ENCODE measurements at places on chromosomes 5 and 9. TPM values are rescaled to one million over a fixed set of nuclear protein-coding genes. Genes with fewer than 3 reads are reported as not detected.
A peak's percentile ranks its signal among the peaks of the same experiment; 100 is the strongest.

CDH12 gene
- total RNA-seq, result not detected

STKLD1 gene
- 8.3 TPM for total RNA-seq

DIRAS2 gene
- 1.2 TPM for total RNA-seq

BTNL3 gene
- not detected for total RNA-seq

MARVELD2 gene
- 0.49 TPM for total RNA-seq

ARID3C gene
- total RNA-seq, result not detected

ORM1 gene
- total RNA-seq, result not detected

DNA sequence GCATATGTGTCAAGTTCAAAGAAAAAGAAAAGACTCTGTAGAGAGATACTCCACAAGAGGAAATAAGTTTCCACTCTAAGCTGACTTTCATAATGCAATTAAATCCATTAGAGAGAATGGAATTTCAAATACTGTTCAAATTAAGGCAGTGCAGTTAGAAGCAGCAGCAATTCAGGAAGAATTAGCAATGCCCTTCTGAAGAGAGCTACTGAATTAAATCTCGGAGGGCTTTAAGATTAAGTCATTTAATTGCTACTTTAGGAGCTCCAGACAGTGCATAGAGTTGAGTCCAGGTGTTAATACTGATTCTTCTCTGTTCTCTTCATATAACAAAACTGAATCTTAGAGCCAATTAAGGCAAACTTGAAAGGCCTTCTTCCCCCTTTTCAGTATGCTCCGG lies 8.5 kb downstream of the CDH12 start:
- H3K4me3 ChIP-seq, result no peak overlapping the region
- no peaks in the 10 kb centered on the region for H3K4me1 ChIP-seq
- H3K27ac ChIP-seq, result no peak overlapping the region
- no peaks in the 10 kb centered on the region for H3K27me3 ChIP-seq

- H3K4me3 ChIP-seq, result no peak overlapping the region
- DNase-seq, result no peak
- no peaks in the 10 kb centered on the region for H3K27me3 ChIP-seq
- no peak overlapping the region for H3K27ac ChIP-seq
- no peaks in the 10 kb centered on the region for H3K36me3 ChIP-seq
- no peaks in the 10 kb centered on the region for H3K4me1 ChIP-seq
Observed at GRCh38 chr5:110625376-110625999, 101.0 kb downstream of the TMEM232 start.

GRCh38 chr9:4984171-4984620 lies 876 bp upstream of the JAK2 start:
- H3K4me3 ChIP-seq, result peak overlapping the region; percentile 64
- H3K4me1 ChIP-seq, result peaks cover 48% of the 10 kb centered on the region
- H3K36me3 ChIP-seq, result no peaks in the 10 kb centered on the region
- H3K27me3 ChIP-seq, result no peaks in the 10 kb centered on the region
- no peak for DNase-seq

DNA sequence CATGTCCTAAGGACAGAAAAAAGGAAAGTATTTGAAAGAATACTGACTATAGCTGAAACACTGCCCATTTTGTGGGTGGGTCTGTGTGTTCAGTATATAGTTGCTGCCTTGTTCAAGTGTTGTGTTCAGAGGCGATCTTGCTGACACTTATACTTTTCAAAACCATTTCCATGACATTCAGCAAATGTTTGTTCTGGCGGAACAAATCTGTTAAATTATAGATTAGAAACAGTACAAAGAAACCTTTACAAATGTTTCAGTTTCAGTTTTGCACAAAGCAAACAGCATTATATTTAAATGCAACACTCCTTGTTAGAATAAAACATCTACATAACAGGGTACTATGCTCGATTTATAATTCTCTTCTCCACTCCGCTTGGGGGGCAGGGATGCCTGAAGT lies 2276.3 kb downstream of the MAT2B start:
- H3K36me3 ChIP-seq, result no peaks in the 10 kb centered on the region
- H3K27me3 ChIP-seq, result no peaks in the 10 kb centered on the region
- H3K4me1 ChIP-seq, result no peaks in the 10 kb centered on the region
- H3K27ac ChIP-seq, result no peak overlapping the region
- H3K4me3 ChIP-seq, result no peak overlapping the region
- no peak for DNase-seq

GRCh38 chr5:57113481-57113880 lies 60.4 kb upstream of the GPBP1 start:
- H3K27me3 ChIP-seq, result no peaks in the 10 kb centered on the region
- no peak overlapping the region for H3K27ac ChIP-seq
- DNase-seq, result no peak
- no peaks in the 10 kb centered on the region for H3K36me3 ChIP-seq
- no peaks in the 10 kb centered on the region for H3K4me1 ChIP-seq

DNA sequence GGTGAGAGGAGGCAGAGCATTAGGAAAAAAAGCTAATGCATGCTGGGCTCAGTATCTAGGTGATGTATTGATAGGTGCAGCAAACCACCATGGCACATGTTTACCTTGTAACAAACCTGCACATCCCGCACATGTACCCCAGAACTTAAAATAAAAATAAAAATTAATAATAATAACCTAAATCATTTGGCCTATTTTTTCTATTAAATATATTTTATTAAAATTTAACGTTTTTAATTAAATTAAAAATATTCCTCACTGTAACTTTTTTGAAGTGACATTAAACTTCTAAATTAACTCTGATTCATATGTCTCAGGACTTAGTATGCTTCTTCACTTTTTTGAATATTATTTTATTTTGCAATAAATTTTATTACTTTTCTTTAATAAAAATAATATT lies 83.7 kb upstream of the PARP8 start:
- H3K27me3 ChIP-seq, result no peaks in the 10 kb centered on the region
- no peaks in the 10 kb centered on the region for H3K4me1 ChIP-seq
- no peak for DNase-seq
- no peaks in the 10 kb centered on the region for H3K36me3 ChIP-seq

- no peak overlapping the region for H3K4me3 ChIP-seq
- no peaks in the 10 kb centered on the region for H3K36me3 ChIP-seq
- no peak for DNase-seq
- no peaks in the 10 kb centered on the region for H3K4me1 ChIP-seq
Observed at GRCh38 chr5:178477802-178478201, 112.4 kb downstream of the COL23A1 start.

DNA sequence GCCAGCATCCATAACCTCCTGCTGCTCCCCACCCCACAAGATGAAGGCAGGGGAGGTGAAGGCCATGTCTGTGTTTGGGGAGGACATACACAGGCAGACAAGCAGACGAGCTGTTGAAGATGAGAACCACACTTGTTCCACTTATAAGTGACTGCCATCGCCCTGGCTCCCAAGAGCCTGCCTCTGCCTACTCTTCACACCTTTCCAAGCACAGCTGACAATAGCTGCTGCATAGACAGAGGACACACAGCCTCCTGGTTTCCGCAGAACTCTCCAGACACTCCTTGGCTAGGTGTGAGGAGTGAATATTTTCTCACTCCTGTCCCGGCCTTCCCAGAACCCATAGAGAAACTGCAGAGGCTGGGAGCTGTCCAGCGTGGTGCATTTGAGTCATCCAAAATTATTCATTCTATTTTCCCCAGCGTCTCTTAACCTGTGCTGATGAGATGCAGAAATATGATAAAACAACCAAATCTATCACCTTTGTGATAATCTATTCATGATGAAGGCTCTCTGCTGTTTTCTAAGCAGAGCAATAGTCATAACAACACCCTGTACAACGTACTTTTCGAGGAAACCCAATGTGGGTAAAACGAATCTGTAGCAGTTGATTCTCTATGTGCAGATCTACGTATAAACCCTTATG lies 24.7 kb downstream of the KLF9 start:
- peak overlapping the region; percentile 62 for H3K27ac ChIP-seq
- H3K4me1 ChIP-seq, result peaks cover 68% of the 10 kb centered on the region
- no peak for DNase-seq
- peaks cover 30% of the 10 kb centered on the region for H3K36me3 ChIP-seq

- no peaks in the 10 kb centered on the region for H3K4me1 ChIP-seq
- H3K27me3 ChIP-seq, result no peaks in the 10 kb centered on the region
- no peak overlapping the region for H3K27ac ChIP-seq
- H3K36me3 ChIP-seq, result no peaks in the 10 kb centered on the region
- no peak for DNase-seq
Observed at GRCh38 chr5:62316176-62316502, 10.1 kb downstream of the KIF2A start.

GRCh38 chr5:169910393-169910792 lies 69.9 kb downstream of the INSYN2B start:
- H3K4me3 ChIP-seq, result no peak overlapping the region
- no peaks in the 10 kb centered on the region for H3K27me3 ChIP-seq
- no peak for DNase-seq
- H3K27ac ChIP-seq, result no peak overlapping the region
- H3K36me3 ChIP-seq, result no peaks in the 10 kb centered on the region

GRCh38 chr9:76701441-76702039 lies 62.7 kb upstream of the PCA3 start:
- no peak overlapping the region for H3K4me3 ChIP-seq
- no peak for DNase-seq
- H3K36me3 ChIP-seq, result peaks cover 9% of the 10 kb centered on the region

DNA sequence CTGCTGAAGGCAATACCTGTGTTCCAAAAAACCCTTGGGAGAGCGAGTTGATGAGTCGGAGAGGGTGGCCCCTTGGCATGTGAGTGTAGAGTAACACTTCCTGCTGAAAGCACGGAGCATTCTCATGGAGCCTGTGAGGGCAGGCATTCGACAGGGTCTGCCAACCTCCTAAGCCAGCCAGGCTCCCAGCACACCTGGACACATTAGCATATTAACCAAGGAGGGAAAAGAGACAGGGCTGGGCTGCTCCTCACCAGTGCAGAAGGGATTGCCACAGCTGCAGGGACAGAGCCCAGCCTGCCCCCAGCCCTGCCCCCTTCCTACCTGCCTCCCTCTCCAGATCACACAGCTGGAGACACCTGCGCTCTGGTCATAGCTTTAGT lies 46.4 kb upstream of the SEMA4D start:
- H3K36me3 ChIP-seq, result no peaks in the 10 kb centered on the region
- no peak overlapping the region for H3K4me3 ChIP-seq
- no peak for DNase-seq
- no peak overlapping the region for H3K27ac ChIP-seq

GRCh38 chr5:80565330-80565729 lies 4.8 kb downstream of the ANKRD34B start:
- H3K4me1 ChIP-seq, result peaks cover 14% of the 10 kb centered on the region
- no peak overlapping the region for H3K27ac ChIP-seq
- no peaks in the 10 kb centered on the region for H3K36me3 ChIP-seq
- H3K27me3 ChIP-seq, result peaks cover 26% of the 10 kb centered on the region
- no peak overlapping the region for H3K4me3 ChIP-seq

DNA sequence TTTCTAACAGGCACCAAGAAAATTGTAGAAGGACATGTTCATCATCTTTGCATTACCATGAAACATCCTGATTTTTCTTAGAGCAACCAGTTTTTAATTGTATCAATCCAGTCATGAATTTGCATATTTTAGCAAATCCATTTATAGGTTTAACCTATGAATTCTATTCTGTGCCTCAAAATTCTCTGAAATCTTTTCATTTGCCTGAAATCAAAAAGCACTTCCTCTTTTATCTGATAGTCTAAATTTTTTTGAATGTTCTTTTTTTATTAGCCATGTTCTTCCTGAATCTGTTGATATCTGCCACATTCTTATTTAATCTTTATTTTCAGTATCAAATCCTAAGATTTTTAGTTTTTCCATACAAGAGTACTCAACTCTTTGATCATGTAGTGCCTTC lies 36.9 kb upstream of the SRP19 start:
- no peak overlapping the region for H3K4me3 ChIP-seq
- peaks cover 89% of the 10 kb centered on the region for H3K36me3 ChIP-seq
- H3K27me3 ChIP-seq, result no peaks in the 10 kb centered on the region
- DNase-seq, result no peak

DNA sequence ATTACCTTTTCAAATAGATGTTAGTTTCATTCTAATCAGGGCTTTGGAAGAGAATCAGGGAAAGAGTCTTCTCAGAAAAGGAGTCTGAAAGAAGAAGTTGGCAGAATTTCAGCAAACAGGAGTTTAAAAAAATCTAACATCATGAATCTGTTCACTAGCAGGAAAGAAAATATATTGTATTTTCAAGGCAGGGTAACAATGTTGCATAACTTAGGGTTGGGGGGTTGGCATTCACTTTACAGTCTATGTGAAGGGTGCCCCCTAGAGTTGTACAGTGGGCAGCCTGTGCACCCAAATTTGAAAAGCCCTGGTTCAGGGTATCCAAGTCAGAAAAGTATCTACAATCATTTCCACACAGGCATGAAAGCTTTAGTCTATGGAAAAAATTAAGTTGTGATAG lies 348.4 kb upstream of the SLC30A5 start:
- no peaks in the 10 kb centered on the region for H3K4me1 ChIP-seq
- no peak for DNase-seq
- no peaks in the 10 kb centered on the region for H3K27me3 ChIP-seq
- H3K36me3 ChIP-seq, result no peaks in the 10 kb centered on the region

DNA sequence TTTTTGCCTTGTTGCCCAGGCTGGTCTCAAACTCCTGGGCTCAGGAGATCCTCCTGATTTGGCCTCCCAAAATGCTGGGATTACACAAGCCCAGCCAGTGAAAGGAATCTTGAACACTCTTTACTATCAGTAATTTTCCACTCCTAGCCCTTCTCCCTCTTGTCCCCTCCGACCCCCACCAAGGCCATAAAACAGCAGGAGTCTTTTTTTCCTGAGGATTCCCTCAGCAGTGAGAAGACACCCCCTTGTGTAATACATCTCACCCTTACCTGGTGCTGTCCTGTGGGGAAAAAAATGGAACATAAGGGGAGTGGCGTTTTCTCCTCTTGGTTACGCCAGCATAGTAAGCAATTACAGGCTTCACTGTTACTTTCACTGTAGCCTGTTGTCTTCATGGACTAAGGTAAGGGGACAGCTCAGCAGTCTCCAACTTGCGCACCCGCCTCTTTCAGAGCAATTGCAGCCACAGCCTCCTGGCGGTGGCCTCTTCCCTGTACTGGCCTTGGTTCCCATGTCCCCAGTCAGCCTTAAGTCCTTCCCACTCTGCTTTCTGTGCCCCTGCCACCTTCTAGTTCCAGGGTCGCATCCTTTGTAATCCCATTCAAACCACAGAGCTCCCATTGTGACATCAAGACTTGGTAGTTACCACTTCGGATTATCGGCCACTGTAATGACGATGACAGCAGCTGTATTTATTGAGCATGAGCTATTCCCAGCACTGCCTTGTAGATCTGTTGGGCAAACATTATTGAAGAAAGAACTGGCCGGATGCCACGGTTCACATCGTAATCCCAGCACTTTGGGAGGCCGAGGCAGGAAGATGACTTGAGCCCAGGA lies 10.0 kb downstream of the NAIF1 start:
- H3K27me3 ChIP-seq, result no peaks in the 10 kb centered on the region
- DNase-seq, result no peak
- H3K4me3 ChIP-seq, result no peak overlapping the region
- H3K27ac ChIP-seq, result peak overlapping the region; percentile 78
- H3K36me3 ChIP-seq, result no peaks in the 10 kb centered on the region

- peak; percentile 18 for DNase-seq
- H3K36me3 ChIP-seq, result no peaks in the 10 kb centered on the region
- no peak overlapping the region for H3K27ac ChIP-seq
- H3K4me3 ChIP-seq, result no peak overlapping the region
- no peaks in the 10 kb centered on the region for H3K27me3 ChIP-seq
Observed at GRCh38 chr5:178058321-178059012, 54.9 kb upstream of the N4BP3 start.

- H3K36me3 ChIP-seq, result no peaks in the 10 kb centered on the region
- no peaks in the 10 kb centered on the region for H3K27me3 ChIP-seq
- H3K4me3 ChIP-seq, result no peak overlapping the region
- H3K4me1 ChIP-seq, result no peaks in the 10 kb centered on the region
- no peak for DNase-seq
Observed at GRCh38 chr5:169944922-169945680, 35.2 kb downstream of the INSYN2B start.
